ENCODE measurements at places on chromosomes 3 and 15. TPM values are rescaled to one million over a fixed set of nuclear protein-coding genes. Genes with fewer than 3 reads are reported as not detected.

DNA sequence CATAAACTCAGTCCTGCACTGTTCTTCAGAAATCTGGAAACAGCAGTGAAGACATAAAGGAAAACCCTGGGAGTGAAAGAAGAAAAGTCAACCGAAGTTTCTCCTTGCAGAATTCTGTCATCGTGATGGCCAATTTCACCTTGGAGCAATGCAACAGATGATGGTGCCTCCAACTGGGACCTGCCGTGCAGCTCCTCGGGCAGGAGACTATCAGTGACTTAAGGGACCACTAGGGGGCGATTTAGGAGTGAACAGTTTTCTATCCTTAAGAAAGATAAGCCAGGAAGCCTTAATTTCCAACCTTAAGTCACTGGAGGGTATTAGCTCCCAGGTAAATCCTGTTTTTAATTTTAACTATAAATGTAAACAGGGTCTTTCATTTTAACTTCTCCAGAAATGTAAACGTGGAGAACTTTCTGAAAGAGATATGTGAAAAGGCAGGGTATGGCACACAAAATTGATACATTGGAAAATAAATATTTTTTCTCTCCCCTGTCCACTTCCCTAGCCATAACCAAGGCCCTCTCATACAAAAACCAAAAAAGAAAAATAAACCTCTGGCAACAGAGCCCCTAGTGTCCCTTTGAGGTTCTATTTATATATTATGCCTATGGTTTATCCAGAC lies 116.3 kb downstream of the PDZRN3 start:
- H3K4me1 ChIP-seq: no peaks in the 10 kb centered on the region
- peaks cover 11% of the 10 kb centered on the region for H3K27me3 ChIP-seq
- DNase-seq: no peak
- no peaks in the 10 kb centered on the region for H3K36me3 ChIP-seq
- H3K27ac ChIP-seq: no peak overlapping the region
- H3K4me3 ChIP-seq: no peak overlapping the region

DNA sequence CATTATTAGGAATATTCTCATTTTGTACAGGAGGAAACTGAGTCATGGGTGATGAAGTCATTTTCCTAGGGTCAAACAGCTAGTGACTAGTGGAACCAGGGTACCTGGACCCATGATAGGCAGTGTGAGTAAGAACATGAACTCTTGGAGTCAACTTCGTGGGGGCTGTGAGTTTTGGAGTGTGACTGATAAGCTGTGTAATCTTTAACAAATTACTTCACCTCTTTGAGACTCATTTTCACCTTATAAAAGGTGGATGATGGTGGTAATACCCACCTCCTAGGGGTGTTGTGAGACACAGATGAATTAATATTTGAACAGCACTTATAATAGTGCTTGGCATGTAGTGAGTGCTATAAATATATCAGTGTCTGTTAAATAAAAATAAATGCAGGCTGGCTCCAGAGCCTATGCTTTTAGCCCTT lies 9.1 kb downstream of the SEMA6D start:
- H3K4me3 ChIP-seq: no peak overlapping the region
- H3K4me1 ChIP-seq: no peaks in the 10 kb centered on the region
- no peak overlapping the region for H3K27ac ChIP-seq
- H3K27me3 ChIP-seq: no peaks in the 10 kb centered on the region

Gene RAD51
- total RNA-seq: 62.4 TPM

GRCh38 chr15:77411619-77411976 lies 8.3 kb downstream of the PEAK1 start:
- no peak overlapping the region for H3K27ac ChIP-seq
- H3K4me3 ChIP-seq: no peak overlapping the region
- H3K27me3 ChIP-seq: no peaks in the 10 kb centered on the region

Gene CASR
- not detected for total RNA-seq

DNA sequence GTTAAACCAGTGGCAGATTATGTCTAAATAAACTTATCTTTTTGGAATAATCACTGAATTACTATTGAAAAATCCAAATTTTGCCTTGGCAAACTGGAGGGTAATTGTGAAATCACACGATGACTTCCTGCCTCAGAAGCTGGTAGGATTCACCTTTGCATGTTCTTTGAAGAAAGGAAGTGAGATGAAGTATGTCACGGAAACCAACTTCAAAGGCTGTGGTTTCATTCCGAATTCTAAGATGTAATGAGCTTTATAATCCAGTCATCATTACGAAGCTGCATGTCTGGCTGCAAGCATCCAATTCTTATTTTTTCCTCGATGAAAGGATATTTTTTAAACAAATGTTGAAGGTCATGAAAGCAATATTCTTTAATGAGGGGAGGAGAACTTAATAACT lies 15.0 kb upstream of the ZBED2 start:
- peaks cover 62% of the 10 kb centered on the region for H3K36me3 ChIP-seq
- H3K4me1 ChIP-seq: peaks cover 98% of the 10 kb centered on the region
- peak overlapping the region; percentile 98 for H3K27ac ChIP-seq
- H3K4me3 ChIP-seq: peak overlapping the region; percentile 69
- peak; percentile 61 for DNase-seq

DNA sequence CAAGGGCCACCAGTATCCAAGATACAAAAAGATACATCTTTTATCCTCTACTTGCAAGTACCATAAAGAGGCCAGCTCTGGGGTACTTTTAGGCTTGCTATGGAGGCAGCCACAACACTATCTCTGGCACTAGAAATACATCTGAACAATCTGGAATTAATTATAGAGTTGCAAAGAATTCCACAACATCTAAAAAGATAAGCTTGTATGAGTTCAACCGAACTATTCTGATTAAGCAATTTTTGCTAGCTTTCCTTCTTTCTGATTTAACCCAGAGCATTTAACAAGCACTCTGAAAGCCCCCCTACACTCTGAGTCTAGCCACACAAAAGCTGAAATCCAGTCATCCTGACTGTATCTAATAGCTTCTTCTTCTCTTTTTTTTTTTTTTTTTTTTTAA lies 95.4 kb downstream of the FRMD5 start:
- no peaks in the 10 kb centered on the region for H3K36me3 ChIP-seq
- peaks cover 2% of the 10 kb centered on the region for H3K27me3 ChIP-seq
- H3K4me3 ChIP-seq: no peak overlapping the region

Gene HYAL1
- 0.36 TPM for total RNA-seq

DNA sequence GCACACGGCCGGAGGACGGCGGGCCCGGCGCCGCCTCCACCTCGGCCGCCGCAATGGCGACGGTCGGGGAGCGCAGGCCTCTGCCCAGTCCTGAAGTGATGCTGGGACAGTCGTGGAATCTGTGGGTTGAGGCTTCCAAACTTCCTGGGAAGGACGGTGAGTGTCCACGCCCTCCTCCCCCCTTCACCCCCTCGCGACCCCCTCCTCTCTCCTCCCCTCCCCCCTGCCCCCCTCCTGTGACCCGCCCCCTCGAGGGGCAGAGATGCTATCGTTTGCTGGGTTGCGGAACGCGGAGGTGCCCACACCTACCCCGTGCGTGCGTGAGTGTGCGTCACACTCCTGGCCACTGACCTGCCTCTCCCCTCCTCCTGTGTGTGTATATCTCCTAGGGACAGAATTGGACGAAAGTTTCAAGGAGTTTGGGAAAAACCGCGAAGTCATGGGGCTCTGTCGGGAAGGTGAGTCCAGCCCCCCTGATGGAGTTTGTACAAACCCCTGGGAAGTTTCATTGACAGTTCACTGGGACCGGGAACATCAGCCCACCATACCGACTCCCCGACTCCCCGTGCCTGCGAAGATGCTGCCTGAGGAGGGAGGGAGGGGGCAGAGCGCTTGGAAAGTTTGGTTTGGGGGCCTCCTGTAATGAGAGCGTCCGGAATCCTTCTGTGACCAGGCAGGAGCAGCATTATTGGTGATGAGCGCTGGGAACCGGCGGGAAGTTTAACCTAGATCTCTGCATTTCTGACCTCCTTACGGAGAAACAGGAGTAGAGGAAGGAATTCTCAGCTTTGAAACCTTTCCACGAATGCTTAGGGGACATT lies 795 bp upstream of the SCAANT1 start:
- peak; percentile 15 for DNase-seq
- peak overlapping the region; percentile 89 for H3K4me3 ChIP-seq
- peaks cover 2% of the 10 kb centered on the region for H3K27me3 ChIP-seq
- H3K4me1 ChIP-seq: peaks cover 59% of the 10 kb centered on the region
- peak overlapping the region; percentile 94 for H3K27ac ChIP-seq

- no peak overlapping the region for H3K4me3 ChIP-seq
- no peaks in the 10 kb centered on the region for H3K36me3 ChIP-seq
- no peaks in the 10 kb centered on the region for H3K4me1 ChIP-seq
- no peak for DNase-seq
- H3K27ac ChIP-seq: no peak overlapping the region
Observed at GRCh38 chr3:127254730-127255129, 33.1 kb downstream of the PRR20G start.

DNA sequence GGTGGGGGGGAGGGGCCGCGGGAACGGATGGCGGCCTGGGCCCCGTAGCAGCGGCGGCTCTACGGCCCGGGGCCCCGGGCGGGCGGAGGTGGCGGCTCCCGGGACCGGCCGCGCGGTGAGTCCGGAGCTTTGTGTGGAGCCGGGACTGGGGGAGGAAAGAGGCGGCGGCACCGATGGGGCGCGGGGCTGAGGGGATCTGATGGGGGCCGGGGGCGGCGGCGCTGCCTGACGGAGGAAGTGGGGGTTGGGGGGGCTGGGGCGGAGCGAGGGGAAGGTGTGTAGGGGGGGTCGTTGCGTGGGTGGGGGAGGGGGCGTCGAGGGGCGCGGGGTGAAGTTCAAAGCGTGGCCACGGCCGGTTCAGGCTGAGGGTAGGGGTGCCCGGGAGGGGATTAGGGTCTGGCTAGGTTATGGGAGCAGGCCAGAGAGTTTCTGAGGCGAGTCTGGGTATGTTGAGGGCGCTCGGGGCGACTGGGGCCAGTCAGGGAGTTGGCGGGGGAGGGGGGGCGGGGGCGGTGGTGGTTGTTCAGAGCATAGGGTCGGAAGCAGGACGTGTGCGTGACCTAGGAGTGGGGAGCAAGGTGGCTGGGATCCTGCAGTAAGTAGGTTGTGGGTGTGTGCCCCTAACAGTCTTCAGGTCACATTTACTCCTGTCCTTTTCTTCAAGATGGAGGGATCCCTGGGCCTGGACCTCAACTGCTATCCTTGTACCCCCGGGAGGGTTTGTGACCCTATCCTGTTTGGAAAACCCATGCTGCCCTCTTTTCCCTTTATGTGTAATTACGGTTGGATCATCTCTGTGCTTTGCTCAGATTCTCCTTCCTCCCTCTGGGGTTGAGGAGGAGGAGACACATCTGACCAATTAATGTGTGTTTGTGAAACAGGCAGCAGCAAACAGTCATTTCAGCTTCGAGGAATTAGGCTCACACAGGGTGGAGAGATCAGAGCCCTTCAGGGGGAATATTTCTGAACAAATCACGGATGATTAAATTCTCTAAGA lies 644 bp downstream of the ZNF609 start:
- H3K4me3 ChIP-seq: peak overlapping the region; percentile 88
- DNase-seq: peak; percentile 26
- peaks cover 24% of the 10 kb centered on the region for H3K36me3 ChIP-seq
- peaks cover 66% of the 10 kb centered on the region for H3K4me1 ChIP-seq
- peaks cover 1% of the 10 kb centered on the region for H3K27me3 ChIP-seq

DNA sequence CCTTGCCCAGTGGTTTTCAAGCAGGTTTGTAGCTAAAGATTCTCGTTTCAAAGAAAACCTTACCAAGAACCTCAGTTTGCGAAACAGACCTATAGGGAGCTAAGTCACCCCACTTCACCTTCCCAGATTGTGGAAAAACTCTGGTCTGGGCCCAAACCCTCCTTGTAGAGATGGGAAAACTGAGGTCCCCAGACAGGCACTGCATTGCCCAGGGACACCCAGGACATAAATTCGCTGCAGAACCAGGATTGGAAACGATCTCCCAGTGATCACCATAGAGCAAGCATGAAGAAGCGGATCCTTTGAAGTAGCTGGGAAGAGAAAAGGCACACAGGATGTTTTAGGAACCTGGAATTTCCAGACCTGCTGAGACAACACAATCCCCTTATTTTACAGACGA lies 85.6 kb upstream of the PIAS1 start:
- H3K36me3 ChIP-seq: no peaks in the 10 kb centered on the region
- no peak for DNase-seq
- H3K4me1 ChIP-seq: no peaks in the 10 kb centered on the region
- no peak overlapping the region for H3K4me3 ChIP-seq
- no peak overlapping the region for H3K27ac ChIP-seq
- peaks cover 25% of the 10 kb centered on the region for H3K27me3 ChIP-seq

DNA sequence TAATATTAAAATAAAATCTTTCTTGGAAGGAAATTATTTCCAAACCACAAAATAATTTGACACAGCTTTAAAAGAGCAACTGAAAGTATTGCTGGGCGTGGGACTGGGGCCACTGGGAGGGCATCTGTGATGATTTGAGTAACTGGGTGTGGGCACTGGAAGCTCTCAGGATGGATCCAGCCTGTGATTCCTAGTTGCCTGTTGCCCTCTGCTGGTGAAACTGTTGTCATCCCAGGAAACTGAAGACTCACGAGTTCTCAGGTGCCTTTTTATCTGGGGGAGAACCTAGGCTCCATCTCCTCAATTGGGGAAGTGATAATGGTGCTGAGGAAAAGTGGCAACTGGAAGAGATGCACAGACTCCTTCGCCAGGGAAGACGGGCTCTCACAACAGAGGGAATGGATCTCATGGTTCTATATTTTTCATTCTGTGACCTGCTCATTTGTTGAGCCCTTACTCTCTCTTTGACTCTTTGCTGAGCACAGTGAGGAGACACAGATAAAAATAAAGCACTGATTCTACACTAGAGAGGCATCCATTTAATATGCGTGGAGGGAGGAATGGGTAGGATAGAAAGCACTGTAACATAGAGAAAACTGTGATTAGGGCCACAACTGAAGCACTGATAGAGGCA lies 61.6 kb downstream of the TPRG1 start:
- H3K36me3 ChIP-seq: peaks cover 2% of the 10 kb centered on the region
- no peak for DNase-seq
- no peak overlapping the region for H3K4me3 ChIP-seq
- H3K27me3 ChIP-seq: peaks cover 12% of the 10 kb centered on the region

Gene FBXL22
- total RNA-seq: 0.83 TPM

Gene NR2E3
- not detected for total RNA-seq

Gene RTP3
- not detected for total RNA-seq

DNA sequence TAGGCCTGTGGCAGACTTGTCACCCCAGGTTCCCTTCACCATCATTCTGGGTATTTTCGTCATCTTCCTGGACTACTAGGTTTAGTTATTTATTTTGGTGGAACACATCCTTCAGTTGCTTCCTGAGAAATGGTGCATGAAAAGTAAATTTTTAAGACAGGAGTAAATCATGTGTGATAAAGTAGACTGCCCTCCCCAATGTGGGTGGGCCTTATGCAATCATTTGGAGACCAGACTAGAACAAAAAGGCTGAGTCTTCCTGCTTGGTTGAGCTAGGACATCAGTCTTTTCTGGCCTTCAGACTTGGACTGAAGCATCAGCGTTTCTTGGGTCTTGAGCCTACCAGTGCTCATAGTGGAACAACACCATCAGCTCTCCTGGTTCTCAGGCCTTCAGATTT lies 50.7 kb upstream of the SLC2A2 start:
- H3K36me3 ChIP-seq: peaks cover 46% of the 10 kb centered on the region
- no peaks in the 10 kb centered on the region for H3K27me3 ChIP-seq
- no peak for DNase-seq
- no peak overlapping the region for H3K27ac ChIP-seq
- H3K4me1 ChIP-seq: no peaks in the 10 kb centered on the region
- no peak overlapping the region for H3K4me3 ChIP-seq

GRCh38 chr15:47383102-47383501 lies 334.2 kb upstream of the SEMA6D start:
- no peaks in the 10 kb centered on the region for H3K4me1 ChIP-seq
- H3K27me3 ChIP-seq: no peaks in the 10 kb centered on the region
- no peak overlapping the region for H3K27ac ChIP-seq
- no peak overlapping the region for H3K4me3 ChIP-seq
- no peak for DNase-seq

Gene PIF1
- 19.1 TPM for total RNA-seq

- peaks cover 14% of the 10 kb centered on the region for H3K27me3 ChIP-seq
- H3K36me3 ChIP-seq: no peaks in the 10 kb centered on the region
Observed at GRCh38 chr15:70576276-70576675, 187.1 kb downstream of the UACA start.

Gene SLC24A5
- not detected for total RNA-seq

Data from activated T-helper 1 cell treated with anti-CD3 and anti-CD28 coated beads, Interleukin-12 subunit alpha, Interleukin-12 subunit beta, Interleukin-2, Interleukin-4 antibody, amounts not matched to agents 30 ng/mL and 10 ng/mL and 1 ng/mL, durations not matched to agents 14 hours and 24 hours and 36 hours (primary cell).